ENCODE measurements at places on chromosomes 16 and 17.
A peak's percentile ranks its signal among the peaks of the same experiment; 100 is the strongest.

DNA sequence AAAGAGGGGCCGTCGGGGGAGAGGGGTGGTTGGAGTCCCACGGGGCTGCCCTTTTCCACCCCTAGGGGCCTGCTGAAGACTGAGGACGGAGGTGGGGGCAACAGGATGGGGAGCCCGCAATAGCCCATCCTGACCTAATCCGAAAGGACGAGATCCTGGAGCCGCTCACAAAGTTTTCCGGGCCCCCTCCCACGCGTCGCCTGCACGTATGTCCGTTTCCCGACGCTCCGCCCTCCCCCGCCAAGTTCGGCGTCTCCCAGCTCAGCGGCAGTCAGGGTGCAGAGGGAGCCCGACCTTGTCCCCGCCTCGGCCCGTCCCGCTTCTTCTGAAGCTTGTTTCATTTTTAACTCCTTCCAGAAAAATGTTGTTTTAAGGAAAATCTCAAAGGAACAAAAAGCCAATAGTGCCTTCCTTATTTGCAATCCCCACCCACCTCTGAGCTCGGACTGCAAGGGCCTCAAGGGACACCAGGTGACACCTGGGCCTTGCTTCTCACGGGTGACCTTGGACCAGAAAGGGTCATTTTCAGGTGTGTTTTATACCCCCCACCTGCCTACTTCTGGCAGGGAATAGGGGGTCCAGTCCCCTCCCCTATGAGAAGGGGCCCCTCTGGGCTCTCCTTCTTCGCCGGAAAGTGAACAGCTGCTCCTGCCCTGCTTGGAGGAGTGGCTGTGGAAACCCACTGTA, 3.4 kb upstream of the ZNF423 start:
- DNase-seq, result no peak

- no peak for DNase-seq
Measured at GRCh38 chr16:85710732-85711131, 22.0 kb upstream of the GINS2 start.

DNA sequence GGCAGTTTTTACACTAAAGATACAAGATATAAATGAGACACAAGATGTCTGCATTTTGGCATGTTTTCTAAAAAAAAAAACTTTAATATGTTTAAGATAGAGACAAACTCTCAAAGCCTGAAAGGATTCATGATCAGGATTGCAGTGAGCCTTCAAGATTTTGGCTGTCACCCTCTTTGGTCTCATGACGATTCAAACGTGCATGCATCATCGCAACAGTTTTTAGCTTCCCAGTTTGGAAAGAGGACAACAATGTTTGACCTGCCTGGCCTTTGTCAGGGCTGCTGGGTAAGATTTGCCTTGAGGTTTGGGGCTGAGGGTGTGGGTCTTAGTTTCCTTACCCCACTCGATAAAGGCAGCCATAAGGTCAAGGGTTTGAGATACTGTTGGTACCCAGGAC, 134.1 kb downstream of the RGS9 start:
- DNase-seq, result no peak

DNA sequence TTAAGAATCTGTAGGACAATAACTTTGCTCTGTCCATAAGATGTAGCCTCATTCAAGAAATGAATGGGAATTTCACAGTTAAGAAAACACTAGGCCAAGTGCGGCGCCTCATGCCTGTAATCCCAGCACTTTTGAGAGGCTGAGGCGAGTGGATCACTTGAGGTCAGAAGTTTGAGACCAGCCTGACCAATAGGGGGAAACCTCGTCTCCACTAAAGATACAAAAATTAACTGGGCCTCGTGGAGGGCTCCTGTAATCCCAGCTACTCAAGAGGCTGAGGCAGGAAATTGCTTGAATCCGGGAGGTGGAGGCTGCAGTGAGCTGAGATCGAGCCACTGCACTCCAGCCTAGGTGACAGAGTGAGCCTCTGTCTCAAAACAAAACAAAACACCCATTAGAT, 19.9 kb upstream of the RSL1D1 start:
- DNase-seq, result no peak

DNA sequence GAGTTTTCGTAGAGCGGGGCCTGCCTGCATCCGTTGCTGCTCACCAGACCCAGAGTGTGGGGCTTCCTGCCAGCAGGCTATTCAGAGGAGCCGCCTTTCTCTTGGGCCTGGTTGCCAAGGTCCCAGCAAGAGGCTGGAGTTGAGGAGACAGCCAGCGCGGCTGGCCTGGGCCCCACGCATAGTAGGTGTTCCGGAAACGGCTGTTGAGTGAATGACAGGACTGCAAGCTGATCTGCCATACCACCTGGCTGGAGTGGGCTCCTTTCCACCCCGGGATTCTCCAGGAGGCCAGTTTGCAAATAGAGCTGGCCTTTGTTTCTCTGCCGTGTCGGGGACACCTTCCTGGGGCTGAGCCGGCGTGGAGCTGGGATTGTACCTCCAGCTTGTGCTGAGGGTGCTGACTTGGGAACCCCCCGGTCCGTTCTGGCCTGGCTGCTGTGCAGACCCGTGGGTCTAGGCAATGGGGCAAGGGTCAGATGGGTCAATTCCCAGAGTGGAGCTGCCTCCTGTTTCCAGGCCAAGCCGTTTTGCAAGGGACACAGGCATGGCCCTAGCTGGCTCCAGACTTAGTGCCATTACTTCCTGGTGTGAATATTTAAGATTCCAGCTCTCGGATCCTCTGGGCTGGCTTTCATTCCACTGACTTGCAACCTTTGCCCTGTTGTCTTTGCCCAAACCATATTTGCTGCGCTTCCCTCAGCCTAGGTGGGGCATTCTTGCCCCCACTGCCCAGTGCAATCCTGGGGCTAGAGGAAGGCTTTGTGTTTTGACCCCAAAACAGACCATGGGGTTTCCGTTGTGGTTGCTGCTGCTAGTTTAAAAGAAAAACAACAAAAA, 68.8 kb downstream of the CMIP start:
- no peak for DNase-seq

DNA sequence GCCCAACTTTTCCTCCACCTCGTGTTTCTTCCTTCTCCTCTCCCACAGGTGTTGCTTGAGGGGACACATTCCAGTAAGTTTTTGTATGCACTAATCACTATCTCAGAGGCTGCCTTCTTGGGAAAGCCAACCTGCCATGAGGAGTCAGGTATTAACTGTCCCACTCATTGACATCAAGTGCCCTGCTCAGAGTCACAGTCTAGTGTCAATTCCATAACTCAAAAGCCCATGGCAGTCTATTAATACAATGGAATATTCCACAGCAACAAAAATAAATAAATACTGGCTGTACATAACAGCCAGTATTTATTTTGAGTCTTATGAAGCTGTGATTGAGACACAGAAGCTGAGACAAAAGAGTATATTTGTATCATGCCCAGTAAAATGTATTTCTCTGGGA, 26.1 kb upstream of the KIF2B start:
- DNase-seq, result no peak

- DNase-seq, result no peak
Measured at GRCh38 chr17:48125829-48126531, 18.4 kb downstream of the SNX11 start.

DNA sequence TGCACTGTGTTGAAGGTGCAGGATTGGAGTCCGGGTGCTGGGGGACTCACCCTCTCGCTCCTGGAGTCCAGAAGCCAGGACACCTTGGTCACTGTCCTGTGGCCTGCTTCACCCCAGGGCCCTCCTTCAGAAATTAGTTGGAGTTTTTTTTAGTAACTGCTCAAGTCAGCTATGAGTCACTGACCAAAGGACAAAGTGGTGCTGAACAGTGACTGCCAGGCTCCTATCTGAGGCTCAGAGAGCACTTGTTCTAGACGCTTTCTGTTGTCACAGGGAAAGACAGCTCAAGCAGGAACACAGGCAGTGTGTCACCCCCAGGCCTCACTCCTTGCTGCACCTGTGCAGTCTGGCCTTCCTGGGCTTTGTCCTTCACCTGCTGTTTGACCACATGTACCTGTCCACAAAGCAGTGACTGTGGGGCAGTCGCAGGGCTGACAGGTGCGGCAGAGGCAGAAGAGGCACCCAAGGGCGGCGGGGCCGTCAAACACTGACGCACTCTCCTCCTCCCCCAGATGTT, 4.1 kb upstream of the FAAP100 start:
- peak; percentile 68 for DNase-seq

DNA sequence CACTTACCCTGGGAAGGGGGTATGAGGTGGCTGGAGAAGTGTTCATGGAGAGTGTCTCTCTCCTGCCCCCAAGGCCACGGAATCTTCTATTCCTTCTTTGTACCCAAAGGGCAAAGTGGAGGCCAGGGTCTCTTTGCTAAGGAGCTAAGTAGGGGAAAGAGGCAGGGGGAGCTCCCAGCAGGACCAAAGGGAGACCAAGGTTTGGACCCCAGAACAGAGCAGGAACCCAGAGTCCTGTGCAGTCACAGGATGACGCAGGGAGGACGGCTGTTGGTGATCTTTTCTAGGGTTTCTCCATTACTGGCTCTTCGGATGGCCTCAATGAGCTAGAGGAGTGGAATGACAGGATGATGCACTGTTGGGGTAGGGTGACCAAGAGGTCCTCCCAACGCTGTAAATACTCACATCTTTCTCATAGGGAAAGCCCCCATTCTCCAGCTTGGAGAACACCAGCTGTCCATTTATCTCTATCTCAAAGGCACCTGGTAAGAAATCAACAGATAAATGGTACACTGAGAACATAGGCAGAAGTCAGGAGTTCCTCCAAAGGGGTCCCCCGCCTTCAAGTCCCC, 966 bp downstream of the MIEN1 start:
- DNase-seq, result no peak

DNA sequence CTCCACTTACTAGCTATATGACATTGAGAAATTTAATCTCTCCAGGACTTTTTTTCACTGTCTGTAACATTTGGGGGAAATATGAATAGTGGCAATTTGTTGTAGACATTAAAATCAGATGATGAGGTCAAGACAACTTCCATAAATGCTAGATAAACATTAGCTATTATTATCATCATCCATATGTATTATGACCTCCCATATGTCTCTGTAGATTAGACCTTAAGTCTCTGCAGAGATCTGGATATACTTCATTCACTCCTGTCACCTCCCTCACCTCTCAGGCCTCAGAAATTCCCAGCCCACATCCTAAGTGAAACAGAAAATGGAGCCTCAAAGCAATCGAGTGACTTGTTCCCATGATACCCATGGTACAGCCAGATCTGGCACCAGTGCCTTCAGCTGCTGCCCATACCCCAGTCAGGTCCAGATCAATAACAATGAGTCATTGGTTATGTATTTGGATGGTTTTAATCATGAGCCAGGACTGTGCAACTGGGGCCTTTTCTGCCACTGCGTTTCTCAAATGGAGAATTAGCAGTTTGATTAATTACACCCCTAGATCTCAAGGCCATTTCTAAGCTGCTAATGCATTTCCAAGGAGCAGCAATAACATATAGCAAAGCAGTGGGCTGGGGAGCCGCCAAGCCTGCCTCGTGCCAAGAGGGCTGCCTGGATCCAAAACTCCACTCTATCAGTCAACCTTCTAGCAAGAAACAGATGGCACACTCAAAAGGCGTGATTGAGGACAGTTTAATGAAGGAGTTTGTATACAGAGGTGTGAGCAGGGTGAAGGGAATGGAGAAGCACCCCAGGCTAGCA, 2.6 kb upstream of the FDXR start:
- DNase-seq, result no peak

GRCh38 chr17:47733674-47734410, 806 bp downstream of the TBX21 start:
- no peak for DNase-seq

- DNase-seq, result no peak
Measured at GRCh38 chr16:75294773-75295459, 43.5 kb upstream of the BCAR1 start.

- DNase-seq, result no peak
Measured at GRCh38 chr17:12094336-12094735, 73.7 kb downstream of the MAP2K4 start.

DNA sequence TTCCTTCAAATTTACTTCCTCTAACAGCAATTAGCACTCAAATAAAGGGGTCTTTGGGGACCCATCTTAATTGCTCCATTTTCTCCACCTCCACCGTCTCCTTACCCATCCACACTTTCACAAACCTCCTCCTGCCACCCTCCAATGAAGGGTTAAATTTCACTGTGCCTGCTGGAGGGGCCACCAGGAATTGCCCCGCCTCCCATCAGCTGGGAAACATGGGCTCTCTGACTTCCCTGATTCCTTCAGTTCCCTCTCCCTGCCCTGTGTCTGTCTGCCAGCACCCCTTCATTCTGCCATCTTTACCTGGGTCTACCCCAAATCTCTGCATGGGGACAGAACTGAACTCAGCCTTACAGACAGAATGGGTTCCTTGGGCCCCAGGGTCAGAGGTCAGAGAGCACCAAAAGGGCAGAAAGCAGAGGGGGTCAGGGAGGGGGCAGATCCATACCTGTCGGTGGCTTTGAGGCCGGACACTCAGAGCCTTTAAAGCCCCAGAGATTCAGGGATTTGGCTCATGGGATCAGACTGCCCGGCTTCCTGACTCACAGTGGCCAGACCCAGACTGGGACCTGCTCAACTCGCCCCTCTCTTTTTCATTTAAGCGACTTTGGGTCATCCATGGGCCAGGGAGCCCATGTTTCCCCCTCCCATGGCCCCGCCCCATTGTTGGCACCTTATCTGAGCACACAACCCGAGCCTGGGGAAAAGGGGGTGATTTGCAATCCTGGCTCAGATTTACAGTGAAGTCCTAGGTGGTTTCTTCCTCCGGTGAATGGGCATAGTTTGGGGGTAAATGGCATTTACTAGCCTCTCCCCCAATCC, 17.6 kb upstream of the SP2 start:
- no peak for DNase-seq

- DNase-seq, result peak; percentile 10
Measured at GRCh38 chr16:52309446-52310416, 237.2 kb downstream of the TOX3 start.

GRCh38 chr17:75152922-75153779, 1.2 kb downstream of the JPT1 start:
- peak; percentile 71 for DNase-seq

DNA sequence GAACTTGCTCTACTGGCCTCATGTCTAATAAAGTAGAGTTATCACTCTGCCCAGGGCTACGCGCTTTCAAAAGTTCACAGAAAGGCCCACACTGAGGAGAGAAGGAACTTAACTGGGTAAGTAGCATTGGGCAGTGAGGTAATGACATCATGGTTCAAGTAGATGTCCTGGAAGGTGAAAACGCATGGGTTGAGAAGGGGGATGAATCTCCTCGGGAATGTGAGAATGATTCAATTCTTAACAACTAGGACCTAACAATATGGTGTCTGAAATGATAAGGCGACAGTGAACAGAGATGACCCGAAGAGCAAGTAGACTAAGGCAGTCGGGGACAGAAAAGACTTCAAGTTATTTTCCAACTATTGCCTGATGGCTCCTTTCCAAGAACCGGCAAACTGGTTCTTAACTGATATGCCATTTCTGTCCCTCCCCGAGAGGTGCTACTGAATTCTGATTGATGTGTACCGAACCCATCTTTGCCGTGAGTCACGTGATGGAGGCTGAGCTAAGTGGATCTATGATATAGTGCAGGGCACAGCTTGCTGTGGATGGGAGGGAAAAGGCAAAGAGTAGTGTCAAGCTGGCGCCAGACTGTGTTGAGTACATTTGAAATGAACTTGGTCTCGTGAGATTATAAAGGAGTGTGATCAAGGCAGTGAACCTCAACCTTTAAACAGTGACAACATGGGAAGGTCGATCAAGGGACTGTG, 44.1 kb downstream of the MARCHF10 start:
- no peak for DNase-seq

- DNase-seq, result no peak
Measured at GRCh38 chr17:72393553-72393952, 272.7 kb downstream of the SOX9 start.

GRCh38 chr17:73112246-73112645, 19.8 kb upstream of the SLC39A11 start:
- DNase-seq, result no peak

GRCh38 chr16:69465083-69465721, 40.8 kb downstream of the CYB5B start:
- DNase-seq, result no peak
